Lower leg skin (tissue), 4 donors: ENCODE measurements at places on chromosomes 6 and 20. TPM values are rescaled to one million over a fixed set of nuclear protein-coding genes. Genes with fewer than 3 reads are reported as not detected.
A peak's percentile ranks its signal among the peaks of the same experiment; 100 is the strongest.

- DNase-seq = peak; percentile 20
These were observed 15.1 kb upstream of the HCK start for GRCh38 chr20:32036716-32037485.

- no peak for DNase-seq
These were observed 89.2 kb upstream of the RNF217 start for GRCh38 chr6:124873066-124873410.

DNA sequence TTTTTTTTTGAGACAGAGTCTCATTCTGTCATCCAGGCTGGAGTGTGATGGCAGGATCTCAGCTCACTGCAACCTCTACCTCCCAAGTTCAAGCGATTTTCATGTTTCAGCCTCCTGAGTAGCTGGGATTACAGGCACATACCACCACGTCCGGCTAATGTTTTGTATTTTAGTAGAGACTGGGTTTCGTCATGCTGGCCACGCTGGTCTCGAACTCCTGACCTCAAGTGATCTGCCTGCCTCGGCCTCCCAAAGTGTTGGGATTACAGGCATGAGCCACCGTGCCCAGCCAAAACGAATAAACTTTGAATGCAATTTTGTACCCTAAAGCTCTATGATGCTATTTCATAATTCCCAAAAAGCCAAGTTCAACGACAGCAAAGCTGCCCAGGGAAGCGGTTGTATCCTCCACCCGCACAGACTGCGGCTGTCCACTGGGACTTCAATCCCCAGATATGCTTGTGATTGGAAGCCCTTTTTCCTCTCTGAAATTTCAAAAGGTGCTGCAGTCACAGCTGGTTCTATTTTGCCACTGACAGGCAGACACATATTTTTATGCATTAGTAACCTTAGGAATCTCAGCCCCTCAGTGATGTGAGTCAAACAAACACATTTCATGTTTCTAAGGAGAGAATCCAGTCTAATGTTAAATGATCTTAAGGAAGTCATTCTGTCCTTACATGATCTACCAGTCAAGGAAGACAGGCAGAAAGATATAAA, 8.7 kb upstream of the RAMACL start:
- peak; percentile 60 for DNase-seq

- no peak for DNase-seq
These were observed 18.0 kb upstream of the MYL9 start for GRCh38 chr20:36523341-36523740.

- no peak for DNase-seq
These were observed 60.8 kb downstream of the OGFRL1 start for GRCh38 chr6:71349395-71349794.

DNA sequence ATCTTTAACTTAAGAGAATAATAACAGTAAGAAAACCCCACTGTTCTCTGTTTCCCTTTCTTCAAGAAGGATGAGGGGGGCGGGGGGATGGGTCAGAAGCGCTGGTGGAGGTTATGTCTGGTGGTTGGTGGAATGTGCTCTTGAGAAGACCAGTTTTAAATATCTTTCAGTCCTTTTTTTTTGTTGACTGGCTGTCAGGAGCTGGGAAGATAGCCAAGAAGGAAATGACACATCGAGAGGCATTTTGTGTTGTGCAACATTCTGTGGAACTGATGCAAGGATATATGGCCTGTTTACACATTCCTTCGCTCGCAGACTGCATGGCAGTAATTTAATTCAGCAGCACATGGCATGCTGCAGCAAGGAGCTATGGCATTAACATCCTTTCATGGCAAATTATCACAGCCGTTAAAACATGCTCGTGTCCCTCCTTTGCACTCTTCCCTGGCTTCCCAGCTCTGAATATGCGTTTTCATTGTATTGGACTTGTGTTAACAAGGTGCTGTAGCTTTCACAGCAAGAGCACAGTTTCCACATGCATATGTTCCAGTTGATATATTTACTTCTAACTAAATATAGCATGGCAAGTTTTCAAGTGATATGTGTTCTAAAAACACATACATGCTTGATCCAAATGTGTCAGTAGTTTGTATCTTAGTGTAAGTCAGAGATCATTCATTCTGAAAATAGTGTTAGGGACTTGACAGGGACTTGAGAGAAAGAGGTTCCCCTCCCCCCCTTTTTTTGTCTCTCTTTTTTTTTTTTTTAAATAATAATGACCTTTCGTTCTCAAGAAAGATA, 68.2 kb upstream of the SUPT3H start:
- DNase-seq = peak; percentile 91

- DNase-seq = no peak
These were observed 107.8 kb upstream of the CD93 start for GRCh38 chr20:23193801-23194384.

- DNase-seq = no peak
These were observed 731.5 kb upstream of the MARCKS start for GRCh38 chr6:113125626-113126025.

DNA sequence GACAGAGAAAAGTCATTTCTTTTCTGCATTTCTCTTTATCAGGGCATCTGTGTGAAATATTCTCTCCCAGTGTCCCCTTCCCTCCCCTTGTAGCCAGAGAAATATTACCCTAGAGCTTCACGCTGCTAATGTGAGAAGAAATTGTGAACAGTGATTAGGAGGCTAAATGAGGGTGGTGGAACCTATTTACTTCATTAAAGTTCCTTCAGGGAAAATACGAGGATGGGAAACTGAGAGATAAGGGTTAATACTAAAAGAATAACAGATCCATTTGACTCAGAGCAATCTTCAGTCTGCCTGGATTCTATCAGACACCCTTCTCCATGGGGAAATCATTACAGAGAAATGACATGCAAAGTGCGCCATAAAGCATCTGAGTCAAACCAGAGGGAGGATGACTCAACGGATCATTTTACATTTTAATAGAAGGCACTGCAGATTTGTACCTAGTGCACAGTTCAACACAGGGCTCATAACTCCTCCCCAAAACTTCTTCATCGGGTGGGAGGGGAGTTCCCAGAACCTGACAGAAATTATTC, 131.3 kb downstream of the GJA10 start:
- DNase-seq = no peak

GRCh38 chr6:148238713-148239112, 103.9 kb upstream of the SASH1 start:
- DNase-seq = no peak

GRCh38 chr20:50313827-50314677, 123.4 kb downstream of the CEBPB start:
- no peak for DNase-seq

DNA sequence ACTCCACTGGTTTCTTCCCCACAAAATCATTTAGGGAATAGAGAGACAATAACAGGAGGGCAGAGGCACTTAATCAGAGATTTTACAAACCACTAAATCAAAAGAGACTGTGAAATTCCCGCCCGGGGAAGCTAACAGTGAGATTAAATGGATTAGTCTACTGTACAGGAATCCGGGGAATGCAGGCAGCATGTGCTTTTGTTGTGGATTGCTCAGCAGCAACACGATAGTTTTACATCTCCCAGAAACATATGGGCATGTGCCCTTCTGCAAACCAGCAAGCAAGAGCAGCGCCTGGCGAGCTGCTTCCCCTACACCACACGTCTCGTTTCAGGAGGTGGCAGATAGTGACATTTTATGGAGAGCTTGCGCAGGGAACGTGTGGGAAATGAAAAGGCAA, 382.3 kb downstream of the CD83 start:
- no peak for DNase-seq

GRCh38 chr20:6053776-6054688, at the start of gene LRRN4:
LRRN4 (minus strand) TSS chr20:6054060; CDS start chr20:6052799, 1,261 bp downstream.
- DNase-seq = no peak

- no peak for DNase-seq
These were observed 24.9 kb downstream of the TTLL2 start for GRCh38 chr6:167349631-167350274.

- no peak for DNase-seq
These were observed 44.4 kb upstream of the ENPP5 start for GRCh38 chr6:46215213-46215612.

DNA sequence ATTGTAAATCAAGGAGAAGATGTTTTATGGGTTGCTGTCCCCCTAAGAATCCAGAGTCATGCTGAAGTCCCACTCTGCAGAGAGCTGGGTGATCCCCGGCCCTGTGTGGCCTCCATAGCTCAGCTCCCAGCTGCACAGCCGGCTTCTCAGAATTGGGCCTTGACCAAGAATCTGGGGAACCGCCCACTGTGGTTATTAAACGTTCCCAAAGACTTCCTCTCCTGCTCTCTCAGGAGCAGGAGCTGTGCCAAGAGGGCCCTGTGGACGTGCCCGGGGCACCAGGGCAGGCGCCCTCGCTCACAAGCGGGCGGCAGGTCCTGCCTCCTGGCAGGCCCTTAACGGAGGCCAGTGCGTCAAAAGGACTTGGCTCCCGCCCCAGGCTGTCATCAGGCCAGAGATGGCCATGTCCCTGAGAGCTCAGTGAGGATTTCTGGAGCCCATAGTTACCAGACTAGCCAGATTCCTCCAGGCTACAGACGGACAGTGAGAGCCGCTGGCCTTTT, 30.4 kb downstream of the ZC3H12D start:
- peak; percentile 97 for DNase-seq

- DNase-seq = peak; percentile 93
These were observed 12.9 kb upstream of the TBC1D22B start for GRCh38 chr6:37244430-37245310.

- DNase-seq = no peak
These were observed 34.0 kb upstream of the COL10A1 start for GRCh38 chr6:116159782-116160524.

- DNase-seq = no peak
These were observed 65.3 kb upstream of the VGLL2 start for GRCh38 chr6:117200067-117200466.

DNA sequence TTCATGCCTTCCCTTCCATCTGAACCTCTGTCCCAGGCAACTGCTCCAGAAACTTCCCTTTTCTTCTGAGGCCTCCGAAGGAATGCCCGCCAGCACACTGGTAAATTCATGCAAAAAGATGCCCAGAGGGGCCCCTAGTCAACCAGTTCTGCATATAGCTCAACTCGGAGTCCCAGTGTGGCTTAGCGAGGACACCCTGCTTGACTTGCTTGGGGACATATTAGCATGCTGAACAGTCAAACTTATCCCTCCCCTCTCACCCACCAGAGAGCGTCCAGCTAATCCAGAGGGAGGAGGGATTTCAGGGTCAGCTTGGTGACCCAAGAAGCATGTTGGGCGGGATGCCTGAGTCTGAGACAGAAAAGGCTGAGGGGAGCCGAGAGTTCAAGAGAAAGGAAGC, 23.0 kb upstream of the MDFI start:
- DNase-seq = no peak

DNA sequence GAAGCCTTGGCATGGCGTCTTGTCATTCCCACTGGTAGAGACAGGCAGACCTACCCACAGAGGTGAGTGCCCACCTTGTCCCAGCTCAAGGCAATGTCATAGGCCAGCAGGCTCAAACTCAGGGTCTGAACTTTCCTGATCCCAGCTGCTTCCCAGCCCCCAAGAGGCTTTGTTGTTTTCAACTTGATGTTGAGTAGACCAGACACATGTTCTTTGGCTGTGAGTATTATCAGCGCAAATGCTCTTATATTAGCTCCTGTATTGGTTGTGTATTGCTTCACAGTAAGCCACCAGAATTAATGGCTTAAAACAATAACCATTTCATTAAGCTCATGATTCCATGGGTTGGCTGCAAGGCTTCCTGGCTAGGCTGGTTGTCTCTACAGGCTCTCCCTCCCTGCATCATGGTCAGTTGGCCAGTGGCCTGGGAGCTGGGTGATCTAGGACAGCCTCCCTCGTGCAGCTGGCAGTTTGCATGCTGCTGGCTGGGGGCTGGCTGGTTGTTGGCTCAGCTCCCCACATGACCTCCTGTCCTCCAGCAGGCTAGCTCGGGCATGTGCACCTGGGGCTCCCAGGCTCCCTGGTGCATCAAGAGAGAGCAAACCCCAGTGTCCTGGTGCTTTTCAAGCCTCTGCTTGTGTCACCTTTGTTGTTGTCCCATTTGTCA, 21.6 kb downstream of the TOX2 start:
- no peak for DNase-seq

The ZSWIM3 gene
- total RNA-seq = 3.7 TPM

The KIZ gene
- 24.7 TPM for total RNA-seq

The ENPP1 gene
- total RNA-seq = 7.6 TPM

The SPTLC3 gene
- total RNA-seq = 62.5 TPM

The GGTLC1 gene
- not detected for total RNA-seq

The CDH4 gene
- total RNA-seq = 4.0 TPM
